ENCODE measurements at places on chromosomes 11 and 22.

DNA sequence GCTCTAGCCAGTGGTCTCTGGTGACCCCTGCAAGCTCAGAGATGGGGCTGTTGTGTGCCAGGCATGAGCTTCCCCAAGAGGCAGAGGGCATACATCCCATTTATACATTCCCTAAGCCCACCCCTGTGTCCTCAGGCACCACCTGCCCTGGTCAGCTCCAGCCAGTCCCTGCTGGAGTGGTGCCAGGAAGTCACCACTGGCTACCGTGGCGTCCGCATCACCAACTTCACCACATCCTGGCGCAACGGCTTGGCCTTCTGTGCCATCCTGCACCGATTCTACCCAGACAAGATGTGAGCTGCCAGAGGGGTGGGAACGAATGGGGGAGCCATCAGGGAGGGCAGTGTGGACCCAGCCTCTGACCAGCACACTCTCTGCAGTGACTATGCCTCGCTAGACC lies 8.3 kb downstream of the EHBP1L1 start:
- DNase-seq: no peak

DNA sequence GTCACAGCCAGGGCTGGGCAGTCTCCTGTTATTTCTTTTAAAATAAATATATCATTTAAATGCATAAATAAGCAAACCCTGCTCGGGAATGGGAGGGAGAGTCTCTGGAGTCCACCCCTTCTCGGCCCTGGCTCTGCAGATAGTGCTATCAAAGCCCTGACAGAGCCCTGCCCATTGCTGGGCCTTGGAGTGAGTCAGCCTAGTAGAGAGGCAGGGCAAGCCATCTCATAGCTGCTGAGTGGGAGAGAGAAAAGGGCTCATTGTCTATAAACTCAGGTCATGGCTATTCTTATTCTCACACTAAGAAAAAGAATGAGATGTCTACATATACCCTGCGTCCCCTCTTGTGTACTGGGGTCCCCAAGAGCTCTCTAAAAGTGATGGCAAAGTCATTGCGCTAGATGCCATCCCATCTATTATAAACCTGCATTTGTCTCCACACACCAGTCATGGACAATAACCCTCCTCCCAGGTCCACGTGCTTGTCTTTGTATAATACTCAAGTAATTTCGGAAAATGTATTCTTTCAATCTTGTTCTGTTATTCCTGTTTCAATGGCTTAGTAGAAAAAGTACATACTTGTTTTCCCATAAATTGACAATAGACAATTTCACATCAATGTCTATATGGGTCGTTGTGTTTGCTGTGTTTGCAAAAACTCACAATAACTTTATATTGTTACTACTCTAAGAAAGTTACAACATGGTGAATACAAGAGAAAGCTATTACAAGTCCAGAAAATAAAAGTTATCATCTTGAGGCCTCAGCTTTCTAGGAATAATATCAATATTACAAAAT lies 13.4 kb downstream of the OR51B4 start:
- DNase-seq: peak; percentile 97

GRCh38 chr11:33160136-33160535 lies 1.1 kb downstream of the CSTF3 start:
- peak; percentile 66 for DNase-seq

- DNase-seq: no peak
These were observed 191.1 kb downstream of the NTM start for GRCh38 chr11:131561501-131561900.

DNA sequence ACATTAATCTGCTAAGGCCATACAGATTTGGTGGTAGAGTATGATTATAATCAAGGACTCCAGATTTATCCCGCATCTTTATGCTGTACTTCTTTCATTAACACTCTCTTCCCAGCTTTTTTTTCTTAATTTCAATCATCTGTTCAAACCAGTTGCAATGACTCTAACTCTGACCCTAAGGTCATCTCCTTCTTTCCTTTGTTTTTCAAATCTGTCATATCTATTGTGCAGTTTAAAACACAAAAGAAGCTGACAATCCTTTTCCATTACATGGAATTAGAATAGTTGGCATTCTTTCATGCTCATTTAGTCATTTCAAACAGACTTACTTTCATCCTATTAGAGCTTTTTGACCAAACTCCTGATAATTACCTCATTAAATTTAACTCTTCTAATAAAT lies 53.6 kb upstream of the GRM5 start:
- no peak for DNase-seq

Measured in hematopoietic multipotent progenitor cell treated with erythropoietin and hydrocortisone succinate and interleukin-3 and kit ligand, for 4 days (in vitro differentiated cells).